ENCODE measurements at places on chromosomes 1 and 21.

GRCh38 chr1:48442864-48443619 lies 29.0 kb downstream of the SPATA6 start:
- DNase-seq = peak; percentile 25

GRCh38 chr1:17957588-17958267 lies 149.9 kb upstream of the IGSF21 start:
- no peak for DNase-seq

DNA sequence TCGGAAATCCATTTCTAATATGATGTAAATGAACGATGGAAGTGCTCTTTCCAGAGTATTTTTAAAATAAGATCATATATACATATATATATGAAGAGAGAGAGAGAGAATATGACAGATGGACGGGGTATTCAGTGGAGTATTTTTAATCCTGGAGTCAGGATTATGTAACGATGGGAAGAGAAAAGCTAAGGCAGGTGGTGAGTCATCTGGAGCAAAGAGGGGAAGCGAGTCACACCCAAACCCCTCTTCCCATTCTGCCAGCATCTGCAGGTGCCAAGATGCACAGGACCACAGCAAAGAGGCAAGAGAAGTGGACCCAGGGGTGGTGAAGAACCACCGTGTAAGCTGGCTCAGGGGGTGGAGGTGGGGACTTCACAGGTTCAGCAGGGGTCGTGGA lies 102.7 kb upstream of the GRIK3 start:
- no peak for DNase-seq

DNA sequence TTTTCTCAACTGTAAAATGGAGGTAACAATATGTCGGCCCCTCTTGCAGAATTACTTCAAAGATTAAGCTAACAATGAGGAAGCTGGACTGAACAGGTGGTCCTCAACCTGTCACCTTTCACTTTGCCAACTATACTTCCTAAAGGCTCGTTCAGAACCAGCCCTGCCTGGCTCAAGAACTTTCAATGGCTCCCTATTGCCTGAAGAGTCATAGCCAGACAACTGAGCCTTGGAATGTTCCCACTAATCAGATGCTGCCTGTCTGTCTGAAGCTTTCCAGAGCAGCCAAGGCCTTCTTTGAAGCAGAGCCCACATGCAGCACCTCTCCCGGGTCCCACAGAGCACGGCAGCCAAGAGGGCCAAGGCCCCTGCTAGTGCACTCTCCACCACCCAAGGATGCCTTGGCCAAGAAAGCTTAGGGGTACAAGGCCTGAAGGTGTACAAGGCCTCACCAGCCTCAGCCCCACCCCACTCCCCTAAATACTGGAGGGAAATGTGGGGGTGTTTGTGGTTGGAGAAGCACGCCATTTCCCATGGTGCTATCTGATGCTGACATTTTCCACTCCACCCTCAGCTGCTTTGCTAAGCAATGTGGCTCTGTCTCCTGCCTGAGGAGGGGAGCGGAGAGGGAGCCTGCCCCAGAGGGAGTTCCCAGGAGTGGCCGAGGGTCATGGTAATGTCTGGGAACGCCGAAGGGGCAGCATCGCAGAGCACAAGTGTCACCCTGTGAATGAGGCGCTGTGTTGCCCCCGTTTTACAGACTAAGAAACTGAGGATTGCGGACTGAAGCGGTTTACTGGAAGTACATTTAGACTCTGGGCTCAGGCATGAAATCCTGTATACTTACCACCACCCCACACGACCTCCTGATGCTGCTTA lies 8.2 kb upstream of the LAPTM5 start:
- DNase-seq = no peak

DNA sequence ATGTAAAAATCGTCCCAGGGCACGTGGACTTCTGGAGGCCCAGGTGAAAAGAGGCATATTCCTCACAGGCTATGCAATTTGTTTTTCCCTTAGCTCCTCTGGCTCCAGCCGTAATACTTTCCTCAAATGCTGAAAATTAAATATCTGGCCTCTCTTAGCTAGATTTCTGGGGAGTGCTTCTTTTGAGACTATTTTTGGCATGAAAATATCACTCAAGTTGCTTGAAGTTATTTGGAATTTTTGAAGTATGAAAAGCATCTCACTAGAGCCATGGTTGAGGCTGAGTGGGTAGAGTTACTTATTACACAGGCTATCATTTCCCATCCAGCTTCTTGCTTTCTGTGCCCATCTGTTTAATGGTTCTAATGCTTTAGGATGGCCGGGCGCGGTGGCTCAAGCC lies 59.7 kb downstream of the MYOM3 start:
- no peak for DNase-seq

- peak; percentile 19 for DNase-seq
Observed at GRCh38 chr1:67850611-67851075, 17.4 kb upstream of the GNG12 start.

GRCh38 chr1:36883315-36883949 lies 150.9 kb downstream of the GRIK3 start:
- DNase-seq = no peak

Data from eye (tissue), 1 donor.